ENCODE measurements at places on chromosomes 5 and 9. TPM values are rescaled to one million over a fixed set of nuclear protein-coding genes. Genes with fewer than 3 reads are reported as not detected.

Gene ALDH7A1
- 27.9 TPM for total RNA-seq

Gene PARP8
- total RNA-seq = 20.4 TPM

Gene ABHD17B
- total RNA-seq = 11.4 TPM

Gene HTR4
- total RNA-seq = 0.33 TPM

Gene FER
- 52.6 TPM for total RNA-seq

Gene DENND1A
- 22.8 TPM for total RNA-seq

Gene PCDHA6
- 0.23 TPM for total RNA-seq

Gene GPR150
- 0.10 TPM for total RNA-seq

Gene FCN2
- total RNA-seq = not detected

Gene SV2C
- total RNA-seq = not detected

Gene SRP19
- total RNA-seq = 35.5 TPM

Gene PCDHB9
- total RNA-seq = 1.1 TPM

Gene PITX1
- total RNA-seq = 0.97 TPM

Gene PPP3R2
- not detected for total RNA-seq

Gene MZB1
- 1.0 TPM for total RNA-seq

Gene RABGAP1
- total RNA-seq = 64.1 TPM

Gene ELOVL7
- total RNA-seq = 4.3 TPM

Gene ZNF883
- 3.2 TPM for total RNA-seq

Gene GRM6
- total RNA-seq = not detected
